ENCODE measurements at places on chromosomes 12 and 14. TPM values are rescaled to one million over a fixed set of nuclear protein-coding genes. Genes with fewer than 3 reads are reported as not detected.

Gene SMCO2
- total RNA-seq, result not detected

Gene UNC119B
- total RNA-seq, result 11.6 TPM

Gene RERG
- not detected for total RNA-seq

Gene ASIC1
- total RNA-seq, result 0.21 TPM
